ENCODE measurements at places on chromosomes 2 and 18.

DNA sequence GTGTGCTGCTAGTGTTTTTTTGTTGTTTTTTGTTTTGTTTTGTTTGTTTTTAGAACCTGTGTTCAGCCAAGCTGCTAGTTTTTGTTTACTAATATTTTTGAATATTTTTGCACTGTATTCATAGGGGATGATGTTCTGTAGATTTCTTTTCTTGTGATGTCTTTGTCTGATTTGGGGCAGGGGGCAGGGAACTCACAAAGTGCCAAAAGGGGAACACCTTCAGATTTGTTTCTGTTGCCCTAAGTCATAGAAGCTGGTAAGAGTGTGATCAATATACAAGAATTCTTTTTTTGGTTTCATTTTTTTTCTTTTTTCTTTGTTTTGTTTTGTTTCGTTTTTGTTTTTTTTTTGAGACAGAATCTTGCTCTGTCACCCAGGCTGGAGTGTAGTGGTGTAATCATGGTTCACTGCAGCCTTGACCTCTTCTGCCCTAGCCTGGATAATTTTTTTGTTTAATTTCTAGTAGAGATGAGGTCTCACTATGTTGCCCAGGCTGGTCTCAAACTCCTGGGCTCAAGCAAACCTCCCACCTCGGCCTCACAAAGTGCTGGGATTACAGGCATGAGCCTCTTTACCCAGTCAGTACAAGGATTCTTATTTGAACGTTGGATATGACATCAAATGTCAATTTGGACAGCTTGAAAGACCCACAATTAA, 30.7 kb downstream of the TCF23 start:
- DNase-seq = no peak

- DNase-seq = no peak
Observed at GRCh38 chr2:30356071-30356470, 91.0 kb upstream of the LCLAT1 start.

GRCh38 chr2:148643998-148644882, at the start of gene EPC2:
TSS of gene EPC2 (plus strand) at chr2:148644751. CDS start at chr2:148645018, 267 bp downstream.
- DNase-seq = peak; percentile 51

DNA sequence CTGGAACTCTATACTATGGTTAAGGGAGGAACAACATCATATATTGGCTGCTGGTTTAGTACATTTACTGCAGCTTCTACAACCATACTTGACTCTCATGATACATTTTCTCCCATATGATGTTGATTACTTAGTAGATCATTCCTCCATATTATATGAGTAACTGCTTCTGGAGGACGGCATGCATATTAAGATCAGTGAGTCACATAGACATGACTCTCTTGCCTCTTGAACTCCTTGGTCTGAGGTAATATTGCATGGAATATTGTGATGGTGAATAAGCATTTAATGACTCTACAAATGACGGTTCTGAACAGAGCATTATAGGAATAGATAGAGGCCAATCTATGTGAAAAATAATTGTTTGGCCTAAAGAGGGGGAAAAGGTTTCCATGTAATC, 418.8 kb upstream of the SPHKAP start:
- DNase-seq = no peak

GRCh38 chr2:64627860-64628841, 25.6 kb downstream of the SERTAD2 start:
- no peak for DNase-seq

DNA sequence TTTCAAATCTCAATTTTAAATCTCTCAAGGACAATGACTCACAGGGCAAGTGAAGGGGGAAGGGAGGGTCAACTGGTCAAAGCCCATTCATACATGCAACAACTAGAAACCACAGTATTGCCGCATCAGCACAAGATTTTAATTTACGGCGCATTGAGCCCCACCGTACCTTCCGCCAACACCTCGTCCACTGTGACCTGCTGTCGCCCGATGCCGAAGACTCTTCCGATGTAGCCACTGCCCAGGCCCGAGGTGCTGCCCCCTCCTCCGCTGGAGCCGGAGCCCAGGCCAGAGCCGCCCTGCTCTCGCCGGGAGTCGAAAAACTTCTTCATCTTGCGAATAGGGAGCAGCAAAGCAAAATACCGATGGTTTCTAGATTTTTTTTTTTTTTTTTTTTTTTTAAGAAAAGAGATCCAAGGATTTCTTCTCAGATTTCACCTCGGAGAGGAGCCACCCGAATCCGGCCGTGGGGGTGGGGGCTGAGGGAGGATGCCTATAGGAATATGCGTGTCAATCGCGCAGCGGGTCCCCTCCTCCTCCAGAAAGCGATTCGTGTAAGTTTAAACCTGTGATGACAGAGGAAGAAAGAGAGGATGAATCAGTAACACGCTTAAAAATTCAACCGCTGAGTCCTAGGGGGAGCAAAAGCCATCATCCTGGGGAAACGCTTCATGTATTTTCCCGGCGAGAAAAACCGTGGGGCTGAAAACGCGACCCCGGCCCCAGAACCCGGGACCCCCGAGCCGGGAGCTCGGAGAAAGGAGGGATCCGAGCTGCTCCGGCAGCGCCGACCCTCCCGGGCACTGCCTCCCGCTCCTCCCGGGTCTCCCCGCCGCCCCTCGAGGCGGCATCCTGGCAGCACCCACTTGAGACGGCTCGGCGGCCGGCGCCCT, 584 bp downstream of the AAK1 start:
- DNase-seq = peak; percentile 51

DNA sequence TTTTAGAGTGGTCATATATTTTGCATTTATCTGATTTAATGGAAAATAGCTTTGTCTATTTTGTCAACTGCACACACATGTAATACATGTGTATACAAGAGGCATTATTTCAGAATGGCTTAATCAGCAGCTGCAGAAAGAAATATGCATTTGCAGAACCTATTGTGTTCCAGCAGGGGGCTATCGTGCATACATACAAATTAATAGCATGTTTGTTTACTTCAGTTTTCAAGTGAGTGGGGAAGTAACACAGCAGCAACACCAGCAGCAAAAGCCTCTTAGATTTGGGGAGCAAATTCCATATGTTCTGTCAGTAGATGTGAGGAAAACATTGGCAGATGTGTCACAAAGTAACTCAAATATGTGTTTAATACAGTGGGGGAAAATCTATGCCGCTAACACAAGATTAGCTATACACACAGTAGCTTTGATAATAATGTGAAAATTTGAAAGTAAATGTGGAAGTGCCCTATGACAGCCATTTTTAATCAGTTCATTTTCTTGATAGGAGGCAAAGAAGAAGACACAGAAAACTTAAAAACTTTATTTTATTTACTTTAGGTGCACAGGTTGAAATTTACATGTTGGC, 218.1 kb downstream of the WDR7 start:
- no peak for DNase-seq
